Stimulated activated CD4-positive, alpha-beta T cell treated with anti-CD3 and anti-CD28 coated beads, Interleukin-15, amount 100 ng/mL, for 24 hours (primary cell): ENCODE measurements at places on chromosomes 3 and 15.

DNA sequence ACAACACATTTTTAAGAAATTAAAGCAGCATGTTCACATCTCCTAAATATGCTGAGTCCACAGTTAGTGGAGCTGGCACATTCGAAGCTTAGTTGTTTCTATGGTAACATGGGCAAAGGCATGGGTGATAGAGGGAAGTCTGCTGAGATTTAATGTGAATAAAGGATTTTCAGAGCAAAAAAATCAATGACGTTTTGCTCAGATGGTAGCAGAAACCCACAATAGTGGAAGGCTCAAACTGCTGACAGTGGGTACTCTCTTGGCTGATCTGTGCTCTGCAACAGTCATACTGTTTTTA, 795.1 kb upstream of the ARPP21 start:
- no peak for DNase-seq

DNA sequence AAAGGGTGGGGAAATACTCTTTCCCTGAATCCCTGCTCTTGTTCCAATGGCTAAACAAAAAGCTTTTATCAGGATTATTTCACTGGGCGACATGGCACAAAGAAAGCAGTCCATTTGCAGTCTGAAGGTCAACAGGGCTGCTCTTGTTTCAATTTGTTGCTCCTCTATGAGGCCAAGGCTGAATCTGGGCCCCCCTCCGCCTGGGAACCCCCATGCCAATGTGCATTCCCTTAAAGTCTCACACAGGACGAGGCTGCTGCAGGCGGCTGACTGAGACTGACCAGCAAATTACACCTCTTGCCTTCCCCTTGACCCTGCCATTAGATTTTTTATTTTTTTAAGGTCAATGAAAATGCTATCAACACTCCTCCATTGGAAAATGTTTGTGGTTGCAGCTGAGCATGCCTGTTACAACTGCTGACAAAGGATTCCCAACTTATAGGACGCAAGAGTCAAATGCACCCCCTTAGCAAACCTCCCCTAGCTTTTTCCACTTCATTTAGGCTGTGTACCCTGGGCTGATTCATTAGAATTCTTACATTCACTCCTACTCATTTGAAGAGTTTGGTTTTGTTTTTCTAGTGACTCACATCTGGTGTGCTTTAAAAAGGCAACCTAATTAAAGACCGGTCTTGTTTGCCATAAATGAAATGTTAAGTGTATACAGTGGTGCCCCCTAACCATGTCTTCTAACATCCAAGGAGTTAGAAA, 60.8 kb upstream of the ARHGEF3 start:
- peak; percentile 42 for DNase-seq

- no peak for DNase-seq
These were observed 51.9 kb upstream of the KLF13 start for GRCh38 chr15:31274496-31275330.

DNA sequence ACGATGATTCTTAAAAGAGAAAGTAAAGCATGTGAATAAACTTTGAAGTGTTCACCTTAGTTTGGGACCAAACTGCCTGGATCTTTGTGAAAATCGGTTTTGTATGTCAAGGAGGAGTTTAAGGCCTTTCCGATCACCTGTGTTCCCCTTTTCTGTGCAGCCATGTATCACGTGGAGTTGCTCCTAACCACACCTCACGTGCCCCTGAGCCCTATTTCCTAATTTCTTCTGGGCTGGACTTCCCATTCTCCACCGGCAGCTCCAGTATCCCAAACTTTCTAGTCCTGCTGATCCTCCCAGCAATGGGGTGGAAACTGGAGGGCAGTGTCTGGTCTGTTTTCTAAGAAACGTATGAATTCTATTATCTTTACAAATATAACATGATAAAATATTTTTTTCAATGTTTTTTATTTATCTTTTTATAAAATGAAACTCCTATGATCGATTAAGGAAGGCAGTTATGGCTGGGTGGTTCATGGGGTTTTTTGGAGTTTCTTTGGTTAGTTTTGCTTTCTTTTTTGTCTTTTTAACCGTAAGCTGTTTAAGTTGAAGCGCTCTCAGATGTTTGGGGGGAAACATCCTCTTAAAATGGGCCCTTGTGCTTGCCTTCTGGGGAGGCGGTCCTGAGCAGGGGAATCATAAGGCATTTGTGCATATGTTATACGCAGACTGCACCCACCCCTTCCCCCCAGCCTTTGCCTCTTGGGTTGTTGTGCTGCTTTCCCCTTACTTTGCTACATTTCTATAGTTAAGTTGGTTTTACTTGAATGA, 43.6 kb upstream of the WWTR1 start:
- peak; percentile 38 for DNase-seq

DNA sequence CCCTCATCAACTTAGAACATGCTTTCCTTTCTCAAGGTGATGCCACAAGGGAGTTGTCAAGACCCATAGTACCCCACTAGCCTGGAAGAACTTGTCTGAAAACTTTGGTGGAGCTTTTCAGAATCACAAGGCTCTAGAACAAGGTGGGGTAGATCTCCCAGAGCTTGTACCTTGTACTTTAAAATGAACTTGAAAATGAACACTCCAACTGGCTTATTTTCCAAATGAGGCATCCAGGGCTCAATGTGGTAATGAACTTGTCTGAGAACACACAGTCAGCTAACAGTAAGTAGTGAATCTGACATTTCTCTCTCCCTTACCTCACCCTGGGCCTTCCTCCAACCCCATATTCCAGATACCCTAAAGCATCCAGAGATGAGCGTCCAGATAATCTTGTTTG, 81.8 kb upstream of the THBS1 start:
- no peak for DNase-seq

- DNase-seq = no peak
These were observed 11.9 kb upstream of the CHRM5 start for GRCh38 chr15:33956397-33956796.

GRCh38 chr15:95131131-95131556, 899.8 kb downstream of the MCTP2 start:
- no peak for DNase-seq

DNA sequence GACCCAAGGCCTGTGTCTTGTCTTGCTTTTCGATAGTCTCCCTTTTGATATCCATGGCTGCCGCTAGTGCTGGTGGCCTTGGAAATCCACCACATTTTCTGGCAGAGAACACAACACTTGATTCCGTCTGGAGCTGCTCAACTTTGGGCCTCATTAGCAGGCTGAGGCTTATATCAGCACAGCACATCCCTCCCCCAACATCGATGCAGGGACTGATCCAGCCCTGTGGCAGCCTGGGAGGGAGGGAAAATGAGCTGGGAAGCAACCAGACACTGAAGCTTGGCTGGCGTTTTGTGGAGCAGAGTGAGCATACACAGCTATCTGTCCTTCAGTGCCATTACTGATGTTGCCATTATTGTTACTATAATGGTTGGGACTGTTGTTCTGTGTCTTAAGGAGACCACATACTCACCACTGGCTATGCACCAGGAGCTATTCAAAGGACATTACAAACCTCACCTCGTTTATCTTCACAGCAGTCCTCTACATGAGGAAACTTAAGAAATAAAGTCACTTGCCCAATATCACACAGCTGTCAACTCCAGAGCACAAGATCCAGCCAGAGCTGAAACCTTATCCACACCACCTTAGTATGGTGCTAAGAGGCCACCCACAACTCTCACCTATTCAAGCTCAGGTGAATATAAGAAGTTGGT, 102.9 kb downstream of the SUCLG2 start:
- DNase-seq = no peak

DNA sequence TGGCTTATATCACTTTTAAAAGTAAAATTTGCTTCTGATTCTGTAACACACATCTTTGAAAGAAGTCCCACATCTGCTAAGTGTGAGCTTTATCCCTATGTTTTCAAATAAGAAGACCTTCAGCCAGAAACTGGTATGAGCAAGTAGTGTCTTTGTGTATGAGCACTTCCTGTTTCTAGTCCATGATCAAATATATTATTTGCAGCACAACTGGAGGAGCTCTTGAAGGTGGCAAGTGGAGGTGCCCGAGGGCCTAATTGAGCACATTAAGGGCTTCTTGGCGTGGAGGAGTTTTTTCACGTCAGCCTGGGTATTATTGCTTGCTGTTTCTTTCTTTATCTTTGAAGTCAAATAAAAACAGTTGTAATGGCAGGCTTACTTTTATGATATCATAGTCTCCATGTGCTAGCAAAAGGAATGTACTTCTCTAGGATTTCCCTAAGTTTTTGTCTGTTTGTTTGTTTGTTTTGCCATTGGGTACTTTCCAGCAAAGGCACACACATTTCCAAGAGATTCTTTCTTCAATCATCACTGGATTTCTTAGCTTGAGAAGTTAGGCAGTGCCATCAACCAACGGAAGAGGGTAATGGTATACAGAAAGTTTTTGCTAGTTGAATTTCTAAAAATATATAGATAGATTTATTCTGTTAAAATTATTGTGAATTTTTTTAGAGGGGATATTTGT, 68.1 kb downstream of the MEIS2 start:
- DNase-seq = no peak

- DNase-seq = no peak
These were observed 122.7 kb downstream of the WNT5A start for GRCh38 chr3:55364421-55364820.

- DNase-seq = no peak
These were observed 86.7 kb upstream of the ANKRD34C start for GRCh38 chr15:79195802-79196201.

DNA sequence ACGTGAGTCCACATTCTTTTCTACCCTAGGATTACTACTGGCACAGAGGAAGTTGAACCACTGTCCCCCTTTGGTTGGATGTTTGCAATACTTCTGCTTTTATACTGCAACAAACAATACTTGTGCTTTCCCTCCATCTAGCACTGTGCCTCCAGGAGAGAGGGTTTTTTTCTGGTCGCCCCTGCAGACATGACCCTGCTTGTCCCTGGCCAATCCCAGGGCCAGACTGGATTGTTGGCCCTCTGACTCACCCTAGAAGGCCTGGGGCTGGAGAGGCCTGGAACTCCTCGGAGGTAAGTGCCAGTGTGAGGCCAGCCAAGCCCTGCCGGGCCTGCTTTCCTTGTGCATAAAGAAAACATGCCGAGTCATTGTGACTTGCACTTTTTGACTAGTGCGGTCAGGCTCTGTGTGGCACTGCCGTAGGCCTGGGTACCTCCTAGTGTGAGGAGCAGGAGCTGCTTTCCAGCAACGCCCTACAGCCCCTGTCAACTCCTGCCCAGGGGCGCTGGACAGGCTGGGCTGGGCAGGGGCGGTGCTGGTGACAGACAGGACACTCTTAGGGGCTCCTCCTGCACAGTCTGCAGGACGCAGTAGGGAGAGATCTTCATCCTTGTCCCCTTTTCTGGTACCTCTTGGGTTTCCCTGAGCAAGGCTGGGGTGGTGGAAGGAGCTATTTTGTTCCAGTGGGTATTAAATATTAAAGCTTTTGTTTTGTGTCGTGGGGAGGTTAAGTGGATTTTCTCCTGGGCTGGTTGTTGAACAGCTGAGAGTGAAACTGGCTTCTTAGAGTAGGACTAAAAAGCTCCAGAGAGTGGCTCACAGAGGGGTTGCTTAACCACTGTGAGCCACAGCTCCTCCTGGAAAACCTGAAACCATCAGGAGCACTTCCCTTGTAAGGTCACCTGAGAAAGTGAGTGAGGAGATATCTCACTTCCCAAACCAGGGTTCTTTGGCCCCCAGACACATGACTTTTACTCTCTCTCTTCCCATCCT, 14.4 kb upstream of the TKT start:
- peak; percentile 28 for DNase-seq

DNA sequence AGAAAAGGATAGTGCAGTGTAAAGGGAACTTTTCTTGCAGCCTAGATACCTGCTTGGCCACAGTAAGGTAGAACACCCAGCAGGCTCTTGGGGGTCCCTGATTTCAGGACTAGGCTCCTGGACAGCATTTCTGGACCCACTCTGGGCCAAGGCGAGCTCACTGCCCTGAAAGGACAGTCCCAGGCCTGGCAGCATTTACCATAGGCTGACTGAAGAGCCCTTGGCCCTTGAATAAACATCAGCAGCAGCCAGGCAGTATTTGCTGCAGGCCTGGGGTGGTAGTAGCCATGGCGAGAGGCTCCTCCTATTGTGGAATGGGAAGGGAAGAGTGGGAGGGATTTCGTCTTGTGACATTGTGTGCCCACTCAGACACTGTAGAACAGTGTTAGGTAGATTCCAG, 529.2 kb downstream of the TUSC7 start:
- DNase-seq = no peak

DNA sequence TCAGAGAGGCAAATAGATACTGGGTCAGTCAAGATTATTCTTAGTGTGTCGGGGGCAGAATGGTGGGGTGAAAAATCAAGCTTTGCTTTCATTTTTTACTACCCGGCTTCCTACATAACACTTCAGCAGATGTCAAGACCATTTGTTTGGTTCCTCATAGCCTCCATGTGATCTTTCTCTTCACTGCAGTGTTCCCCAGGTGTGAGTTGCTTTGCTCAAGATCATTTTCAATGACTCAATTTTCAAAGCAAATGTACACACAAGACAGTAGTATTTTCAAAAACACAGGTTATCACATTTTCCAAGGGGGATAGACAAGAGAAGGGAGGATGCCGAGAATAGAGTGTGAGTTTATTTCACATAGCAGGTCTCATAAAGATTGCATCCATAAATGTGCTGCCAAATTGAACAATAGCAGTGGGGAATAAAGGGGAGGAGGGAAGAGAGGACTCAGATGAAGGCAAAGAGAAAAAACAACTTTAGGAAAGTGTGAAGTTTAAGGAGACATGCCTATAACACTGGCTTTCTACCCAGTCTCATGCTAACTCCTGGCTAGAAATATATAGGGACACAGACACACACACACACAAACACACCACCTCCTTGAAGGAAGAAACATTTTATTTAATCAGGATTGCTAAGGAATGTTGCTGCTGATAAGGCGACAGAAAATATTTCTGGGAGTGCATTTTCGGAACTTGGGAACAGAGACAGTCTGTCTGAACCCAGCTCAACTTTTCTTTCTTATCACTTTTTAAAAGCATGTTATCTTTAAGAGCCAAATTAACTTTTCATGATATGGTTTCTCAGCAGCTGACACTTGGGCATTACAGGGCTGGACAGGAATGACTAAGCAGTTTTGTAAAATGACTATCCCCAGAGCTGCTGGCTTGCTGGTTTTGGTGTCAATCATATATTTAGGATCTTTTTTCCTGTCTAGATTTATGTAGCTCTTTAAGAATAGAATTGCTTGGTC, 402.4 kb downstream of the RBMS3 start:
- DNase-seq = no peak

GRCh38 chr3:16013568-16013967, 160.9 kb upstream of the GALNT15 start:
- DNase-seq = no peak

GRCh38 chr15:56248311-56248992, 4.8 kb upstream of the RFX7 start:
- no peak for DNase-seq

- no peak for DNase-seq
These were observed 34.2 kb upstream of the TF start for GRCh38 chr3:133712017-133712416.

- DNase-seq = peak; percentile 94
These were observed at the start of gene PAK2 for GRCh38 chr3:196739671-196740480. PAK2 (plus strand) TSS chr3:196739857; CDS start chr3:196782647, 42,790 bp downstream.

DNA sequence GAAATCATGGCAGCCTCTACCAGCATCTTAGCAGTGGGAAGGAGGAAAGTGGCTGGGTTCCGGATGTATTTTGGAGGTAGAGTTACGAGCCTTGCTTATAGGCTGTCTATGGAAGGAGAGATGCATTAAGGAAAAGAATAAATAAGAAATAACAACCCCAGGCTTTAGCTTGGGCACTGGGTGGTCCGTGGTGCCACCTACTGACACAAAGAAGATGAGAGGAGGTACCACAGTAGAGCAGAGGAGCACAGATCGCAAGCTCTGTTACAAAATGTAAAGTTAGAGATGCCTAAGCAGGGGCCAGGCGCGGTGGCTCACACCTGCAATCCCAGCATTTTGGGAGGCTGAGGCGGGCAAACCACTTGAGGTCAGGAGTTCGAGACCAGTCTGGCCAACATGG, 74.8 kb downstream of the TMEM39A start:
- no peak for DNase-seq
